NCI-H2081 treated with DMSO at 0.1 percent for 48 hours (cell line): ENCODE measurements at places on chromosomes 2 and 18.

DNA sequence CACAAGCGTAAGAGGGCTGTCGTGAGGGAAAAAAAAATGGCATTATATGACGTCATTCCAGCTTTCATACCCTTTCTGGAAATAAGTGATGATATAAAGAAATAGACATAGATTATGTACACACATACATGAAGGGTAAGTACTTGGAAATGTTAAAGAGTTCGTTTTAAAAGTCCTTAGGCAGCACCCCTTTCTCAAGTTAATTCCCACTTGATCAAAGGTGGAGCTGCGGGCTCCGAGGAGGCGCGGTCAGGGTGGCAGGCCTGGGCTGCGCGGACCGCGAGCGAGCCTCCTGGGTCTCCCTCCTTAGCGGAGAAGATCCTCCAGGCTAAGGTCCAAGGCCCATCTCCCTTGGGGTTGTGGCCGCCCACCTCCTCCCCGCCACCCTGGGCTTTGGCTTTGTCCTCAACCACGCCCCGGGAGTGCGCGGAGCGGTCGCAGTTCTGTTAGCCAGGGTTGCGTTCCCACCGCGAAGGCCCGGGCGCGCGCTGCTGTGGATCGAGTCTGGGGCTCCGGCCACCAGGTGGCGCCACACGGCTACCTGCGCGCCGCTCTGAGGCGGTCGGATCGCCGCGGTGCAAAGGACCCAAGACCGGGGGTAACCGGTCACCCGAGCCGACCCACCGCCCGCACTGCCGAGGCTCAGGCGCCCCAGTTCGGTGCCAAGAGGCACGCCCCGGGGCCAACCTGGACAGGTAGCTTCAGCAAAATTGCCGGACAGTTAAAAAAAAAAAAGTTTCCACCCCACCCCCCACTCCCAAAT is 66.8 kb downstream of the HNRNPLL start:
- DNase-seq: no peak

GRCh38 chr2:241081190-241081642 is 20.9 kb downstream of the MTERF4 start:
- DNase-seq: no peak

GRCh38 chr2:218271865-218272530 is 1.7 kb downstream of the PNKD start:
- no peak for DNase-seq

DNA sequence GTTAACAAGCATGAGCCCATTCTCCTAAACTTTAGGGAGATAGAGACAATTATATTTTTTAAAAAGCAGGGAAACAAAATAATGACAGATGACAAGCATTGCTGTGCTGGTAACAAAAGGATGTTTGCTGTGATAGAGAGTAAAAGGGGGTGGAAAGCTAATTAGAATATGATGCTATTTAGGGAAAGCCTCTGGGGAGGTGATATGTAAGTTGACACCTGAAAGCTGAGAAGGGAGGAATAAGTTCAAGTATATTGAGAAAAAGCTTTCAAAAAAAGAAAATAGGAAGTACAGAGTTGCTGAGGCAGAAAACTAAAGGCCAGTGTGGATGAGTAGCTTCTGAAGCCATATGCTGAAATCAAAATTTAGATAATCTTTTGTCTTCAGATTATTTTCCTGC is 565.2 kb upstream of the NRXN1 start:
- DNase-seq: no peak

DNA sequence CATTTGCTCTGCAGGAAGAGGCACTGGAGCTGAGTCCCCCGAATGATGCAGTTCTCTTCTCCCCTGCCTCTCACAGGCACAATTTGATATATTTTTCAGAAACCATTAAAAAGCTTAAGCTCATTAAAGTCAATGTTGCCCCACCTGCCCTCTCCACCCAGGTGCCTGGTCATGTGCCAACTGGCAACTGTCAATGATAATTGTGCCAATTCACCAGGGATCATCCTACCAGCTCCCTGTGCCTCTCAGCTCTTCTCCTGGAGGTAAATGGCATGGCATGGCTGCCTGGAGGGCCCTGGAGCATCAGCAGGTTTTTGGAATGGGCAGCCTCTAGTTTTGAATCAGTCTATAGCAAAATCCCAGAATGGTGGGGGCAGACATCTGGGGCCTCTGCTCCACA is 279.6 kb upstream of the ID2 start:
- DNase-seq: peak; percentile 96

DNA sequence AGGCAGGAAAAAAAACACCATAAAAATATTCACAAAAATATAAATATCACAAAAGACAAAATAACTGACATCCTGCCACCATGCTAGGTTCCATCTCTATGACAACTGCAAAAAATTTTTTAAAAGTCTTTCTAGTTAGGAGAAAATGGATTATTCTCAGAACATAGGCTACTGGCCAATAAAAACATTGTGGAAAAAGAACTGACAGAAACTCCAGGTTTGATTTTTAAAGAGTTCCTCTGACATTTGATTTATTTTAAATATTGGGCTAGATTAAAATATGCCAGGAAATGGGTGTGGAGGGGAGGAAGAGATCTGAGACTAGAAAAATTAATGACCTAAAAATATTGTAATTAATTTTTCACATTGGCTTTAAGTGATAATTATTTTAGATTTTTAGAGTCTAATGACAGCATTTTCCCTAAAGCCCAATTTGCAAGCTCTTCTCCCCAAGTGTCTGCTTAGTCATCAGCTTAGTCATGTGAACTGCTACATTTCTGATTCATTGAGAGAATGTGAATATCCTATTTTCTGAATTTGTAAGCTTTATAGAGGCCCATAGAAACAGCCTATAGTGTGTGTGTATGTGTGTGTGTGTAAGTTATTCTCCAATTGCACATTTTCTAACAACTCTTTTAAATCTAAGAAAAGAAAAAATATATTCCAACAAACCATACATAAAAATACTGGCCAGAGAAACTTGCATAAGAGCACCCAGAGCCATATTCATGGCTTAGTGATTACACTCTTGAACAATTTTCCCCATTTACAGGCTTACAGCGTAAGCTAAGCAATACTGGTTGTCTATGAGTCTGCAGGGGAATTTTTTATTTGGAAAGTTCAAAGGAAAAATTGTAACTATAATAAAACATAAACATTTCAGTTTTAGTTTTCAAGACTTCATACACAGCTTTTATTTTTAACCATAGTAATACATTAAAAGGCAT is 48.4 kb downstream of the TMEFF2 start:
- DNase-seq: no peak

- DNase-seq: no peak
Measured at GRCh38 chr2:111900859-111901258, 2.5 kb downstream of the MERTK start.

GRCh38 chr2:25089605-25090315 is 47.9 kb downstream of the EFR3B start:
- no peak for DNase-seq

- no peak for DNase-seq
Measured at GRCh38 chr2:106098081-106098480, 96.0 kb downstream of the UXS1 start.
